ENCODE measurements at places on chromosomes 11 and 22.
A peak's percentile ranks its signal among the peaks of the same experiment; 100 is the strongest.

DNA sequence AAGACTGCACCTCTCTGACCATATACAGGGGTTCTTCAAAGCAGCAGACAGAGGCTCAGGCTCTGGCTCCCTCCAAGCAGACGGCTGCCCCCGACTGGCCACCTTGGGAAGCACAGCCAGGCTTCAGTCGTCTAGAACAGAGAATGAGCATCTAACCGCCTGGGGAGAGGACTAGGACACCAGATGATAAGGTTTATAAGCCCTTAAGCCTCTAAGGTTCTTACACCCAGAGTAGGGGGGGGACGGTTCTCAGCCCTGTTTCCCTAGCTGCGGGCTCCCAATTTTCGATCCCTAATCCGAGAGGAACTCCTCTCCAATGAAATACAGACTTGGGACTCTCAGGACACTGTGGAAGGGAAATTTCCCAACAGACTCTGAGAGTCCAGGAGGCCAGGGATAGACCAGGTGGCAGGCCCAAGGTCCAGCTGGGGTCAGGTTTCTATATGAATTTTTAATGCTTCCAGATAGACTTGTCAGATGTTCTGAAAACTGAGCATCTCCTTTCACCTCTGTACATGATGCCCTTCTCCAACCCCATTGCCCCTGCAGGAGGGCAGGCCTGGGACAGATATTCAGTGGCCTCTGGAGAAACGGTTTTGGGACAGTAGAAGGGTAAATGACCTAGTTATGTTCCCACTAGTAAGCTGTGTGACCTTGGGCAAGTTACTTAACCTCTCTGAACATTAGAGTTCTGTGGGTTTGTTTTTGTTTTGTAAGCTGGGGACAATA lies 20.2 kb downstream of the RTN4RL2 start:
- no peak for DNase-seq

DNA sequence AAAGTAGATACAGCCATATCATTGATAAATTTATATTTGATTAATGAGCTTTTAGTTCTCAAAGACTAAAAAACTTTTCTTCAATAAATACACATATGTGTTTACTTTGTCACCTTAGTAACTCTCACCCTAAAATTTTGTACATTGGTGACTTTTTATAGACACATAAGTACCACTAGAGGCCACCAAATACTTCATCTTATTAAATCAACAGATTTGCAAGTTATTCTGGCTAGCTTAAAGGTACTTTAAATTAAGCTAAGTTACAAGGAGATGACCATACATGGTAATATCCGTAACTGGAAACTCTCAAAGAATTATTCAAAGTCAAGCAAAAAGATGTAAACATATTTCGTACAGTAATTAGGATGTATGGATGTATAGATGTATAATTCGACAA lies 112.2 kb downstream of the SBF2 start:
- peak; percentile 51 for DNase-seq

GRCh38 chr11:69788956-69789355 lies 13.8 kb upstream of the FGF4 start:
- no peak for DNase-seq

DNA sequence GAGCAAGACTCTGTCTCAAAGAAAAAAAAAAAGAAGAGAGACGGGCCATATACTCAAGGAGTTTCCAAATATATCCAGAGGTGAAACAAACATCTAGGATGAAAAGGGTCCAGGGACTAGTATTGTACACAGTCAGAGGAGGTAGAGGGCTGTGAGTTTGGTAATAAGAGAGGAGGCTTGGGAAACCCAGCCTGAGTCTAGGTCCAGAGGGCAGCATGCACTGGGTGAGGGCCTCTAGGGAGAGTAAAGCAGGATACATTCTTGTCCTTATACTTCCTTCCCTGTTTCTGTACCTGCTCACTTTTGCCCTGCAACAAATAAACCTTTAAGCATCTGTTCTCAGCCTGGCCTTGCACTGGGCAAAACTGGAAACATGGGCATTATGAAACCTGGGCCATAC lies 31.5 kb downstream of the STIM1 start:
- no peak for DNase-seq

- no peak for DNase-seq
Observed at GRCh38 chr11:35927682-35928081, 16.2 kb upstream of the LDLRAD3 start.

DNA sequence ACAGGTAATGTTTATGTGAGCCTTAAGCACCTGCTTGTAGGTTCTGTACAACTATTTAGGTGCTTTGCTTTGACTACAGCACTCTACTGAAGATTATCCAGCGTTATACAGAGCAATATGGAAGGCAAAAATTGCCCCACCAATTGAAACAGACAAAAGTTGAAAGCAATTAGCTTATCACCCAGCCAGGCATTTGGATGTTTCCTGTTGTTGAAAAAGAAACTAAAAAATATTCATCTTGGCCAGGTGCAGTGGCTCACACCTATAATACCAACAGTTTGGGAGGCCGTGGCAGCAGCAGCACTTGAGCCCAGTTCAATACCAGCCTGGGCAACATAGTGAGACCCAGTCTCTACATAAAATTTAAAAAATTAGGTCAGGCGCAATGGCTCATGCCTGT lies 18.5 kb downstream of the ATL3 start:
- no peak for DNase-seq

DNA sequence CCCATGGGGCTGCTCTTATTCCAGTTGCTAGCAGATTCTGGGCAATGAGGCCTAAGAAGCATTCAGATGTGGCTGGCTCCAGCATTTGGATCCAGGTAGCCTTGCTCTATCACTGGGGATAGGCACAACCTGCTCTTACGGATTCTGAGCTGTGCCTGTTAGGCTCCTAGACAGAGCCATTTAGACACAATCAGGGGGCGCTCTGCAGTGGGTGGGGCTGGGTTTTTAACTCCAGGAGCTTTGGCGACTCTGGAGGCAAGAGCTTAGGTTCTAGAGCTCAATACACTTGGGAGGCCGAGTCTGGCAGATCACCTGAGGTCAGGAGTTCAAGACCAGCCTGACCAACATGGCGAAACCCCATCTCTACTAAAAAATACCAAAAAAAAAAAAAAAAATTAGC lies 32.0 kb downstream of the KCNC1 start:
- no peak for DNase-seq

DNA sequence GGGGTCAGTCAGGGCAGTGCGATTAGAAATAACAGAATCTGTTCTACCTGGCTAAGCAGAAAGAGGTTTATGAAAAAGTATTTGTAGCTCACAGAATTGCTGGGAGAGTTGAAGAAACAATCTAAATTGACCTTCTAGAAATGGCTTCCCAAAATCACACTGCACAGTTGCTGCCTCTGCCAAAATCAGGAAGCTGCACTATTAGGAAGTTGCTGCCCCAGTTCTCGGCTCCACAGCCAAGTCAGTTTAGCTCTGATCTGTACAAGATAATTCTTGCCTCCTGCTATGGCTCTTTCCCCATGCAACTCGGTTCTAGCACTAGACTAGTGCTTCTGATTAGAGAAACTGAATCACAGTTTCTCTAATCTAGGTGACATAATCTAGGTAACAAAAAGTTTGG lies 16.0 kb upstream of the CCDC90B start:
- DNase-seq, result no peak

- no peak for DNase-seq
Observed at GRCh38 chr22:49534386-49534785, 293.3 kb downstream of the BRD1 start.

- DNase-seq, result no peak
Observed at GRCh38 chr11:77195071-77195755, 67.2 kb downstream of the MYO7A start.

DNA sequence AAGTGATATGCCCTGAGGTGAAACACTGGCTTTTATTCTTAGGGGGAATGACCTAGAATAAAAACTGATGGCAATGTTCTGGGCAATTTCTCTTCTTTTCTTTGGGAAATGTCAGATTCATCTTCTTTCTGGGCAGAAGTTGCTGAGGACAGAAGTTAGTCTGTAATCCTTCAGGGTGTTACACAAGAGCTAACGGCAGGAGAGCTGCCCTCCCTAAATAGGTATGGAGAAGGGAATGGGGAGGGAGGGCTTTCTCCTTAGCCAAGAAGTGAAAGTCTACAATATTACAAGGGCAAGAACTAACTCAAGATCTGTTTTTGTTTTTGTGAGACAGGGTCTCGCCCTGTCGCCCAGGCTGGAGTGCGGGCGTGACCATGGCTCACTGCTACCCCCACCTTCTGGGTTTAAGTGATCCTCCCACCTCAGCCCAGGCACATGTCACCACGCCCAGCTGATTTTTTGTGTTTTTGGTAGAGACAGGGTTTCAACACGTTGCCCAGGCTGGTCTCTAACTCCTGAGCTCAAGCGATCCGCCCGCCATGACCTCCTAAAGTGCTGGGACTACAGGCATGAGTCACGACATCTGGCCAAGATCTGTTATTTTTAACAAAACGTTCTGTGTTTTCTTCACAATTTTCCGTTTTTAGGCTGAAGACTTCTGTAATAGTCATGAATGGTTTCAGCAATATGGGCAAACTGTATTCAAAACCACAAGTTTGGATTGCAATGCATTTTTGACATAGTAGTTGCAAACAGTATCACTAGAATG lies 7.2 kb downstream of the PIWIL4 start:
- DNase-seq, result no peak

GRCh38 chr11:79097246-79097875 lies 343.5 kb downstream of the TENM4 start:
- no peak for DNase-seq

- DNase-seq, result no peak
Observed at GRCh38 chr11:1702506-1702905, 5.5 kb downstream of the KRTAP5-6 start.

- peak; percentile 18 for DNase-seq
Observed at GRCh38 chr11:67584205-67584880, 731 bp downstream of the GSTP1 start.

DNA sequence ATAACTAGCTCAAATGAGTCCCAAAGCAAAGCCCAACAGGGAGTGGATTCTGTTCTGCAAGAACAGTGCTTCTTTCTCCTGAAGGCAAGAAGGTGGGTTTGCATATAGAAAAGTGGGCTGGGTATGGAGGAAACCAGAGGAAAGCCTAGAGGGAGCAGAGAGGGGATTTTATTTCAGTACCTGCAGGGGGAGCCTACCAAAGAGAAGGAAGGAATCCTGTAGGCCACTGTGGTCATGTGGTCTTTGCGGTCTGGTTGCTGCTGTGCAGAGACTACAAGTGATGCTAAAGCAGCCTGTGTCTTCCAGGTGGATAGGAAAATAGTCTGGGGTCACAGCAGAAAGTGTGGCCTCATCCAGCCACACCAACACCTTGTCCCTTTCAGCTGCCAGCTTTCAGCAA lies 33.2 kb upstream of the ZBTB16 start:
- DNase-seq, result no peak

DNA sequence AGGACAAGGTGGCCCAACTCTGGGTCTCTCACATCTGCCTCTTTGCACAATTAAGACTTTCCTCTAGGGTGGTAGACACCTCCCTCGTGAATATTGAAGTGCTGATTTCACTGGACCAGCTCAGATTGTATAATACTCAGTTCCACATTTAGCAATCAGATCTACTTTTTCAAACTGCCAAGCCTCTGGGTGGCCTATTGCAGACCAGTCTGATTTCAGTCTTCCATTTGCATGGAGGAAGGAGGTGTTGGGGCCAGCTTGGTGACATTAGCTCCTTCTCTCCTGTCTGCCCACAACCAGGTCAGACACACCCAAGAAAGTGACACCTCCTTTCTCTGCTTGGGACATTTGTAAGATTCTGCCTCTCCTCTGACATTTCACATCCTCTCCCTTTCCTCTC lies 78.2 kb downstream of the PPFIBP2 start:
- DNase-seq, result no peak

DNA sequence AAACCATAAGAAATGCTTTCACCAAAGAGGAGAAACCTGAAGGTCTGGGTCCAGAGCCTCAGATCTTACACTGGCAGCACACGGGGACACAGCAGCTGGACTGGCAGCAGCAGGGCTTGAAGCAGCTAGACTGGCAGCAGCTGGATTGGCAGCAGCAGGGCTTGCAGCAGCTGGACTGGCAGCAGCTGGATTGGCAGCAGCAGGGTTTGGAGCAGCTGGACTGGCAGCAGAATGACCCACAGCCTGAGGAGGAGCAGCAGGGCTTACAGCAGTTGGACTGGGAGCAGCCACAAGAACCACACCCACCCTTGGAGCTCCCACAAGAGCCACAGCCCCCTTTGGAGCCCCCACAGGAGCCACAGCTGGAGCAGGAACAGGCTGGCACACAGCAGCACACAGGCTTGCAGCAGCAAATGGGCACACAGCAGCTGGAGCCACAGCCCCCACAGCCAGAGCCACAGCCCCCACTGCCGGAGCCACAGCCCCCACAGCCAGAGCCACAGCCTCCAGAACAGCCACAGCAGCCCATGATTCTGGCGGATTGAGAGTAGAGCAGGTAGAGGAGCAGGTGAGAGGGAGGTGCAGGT lies at the start of gene KRTAP5-11:
Gene KRTAP5-11 (minus strand): TSS at position 567 of the 587 bp plus-strand sequence. CDS start 38 bp downstream, at position 529.
- DNase-seq, result no peak

DNA sequence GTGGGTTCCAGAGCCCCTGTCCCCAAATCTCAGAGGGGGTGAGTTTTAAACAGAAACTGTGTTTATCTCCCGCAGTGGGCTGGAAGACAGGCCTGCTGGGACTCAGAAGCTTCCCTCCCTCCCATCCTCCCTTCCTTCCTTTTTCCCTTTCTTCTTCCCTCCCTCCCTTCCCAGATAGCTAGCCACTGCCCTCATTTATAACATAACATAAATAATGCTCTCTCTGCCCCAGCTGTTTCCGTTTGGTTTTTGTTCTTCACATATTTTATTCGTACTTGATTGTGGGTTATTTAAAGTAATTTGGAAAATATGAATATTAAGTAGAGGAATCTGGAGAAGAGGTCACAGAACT lies 140.9 kb downstream of the TEAD1 start:
- no peak for DNase-seq

GRCh38 chr11:90822996-90823395 lies 600.1 kb upstream of the CHORDC1 start:
- no peak for DNase-seq

DNA sequence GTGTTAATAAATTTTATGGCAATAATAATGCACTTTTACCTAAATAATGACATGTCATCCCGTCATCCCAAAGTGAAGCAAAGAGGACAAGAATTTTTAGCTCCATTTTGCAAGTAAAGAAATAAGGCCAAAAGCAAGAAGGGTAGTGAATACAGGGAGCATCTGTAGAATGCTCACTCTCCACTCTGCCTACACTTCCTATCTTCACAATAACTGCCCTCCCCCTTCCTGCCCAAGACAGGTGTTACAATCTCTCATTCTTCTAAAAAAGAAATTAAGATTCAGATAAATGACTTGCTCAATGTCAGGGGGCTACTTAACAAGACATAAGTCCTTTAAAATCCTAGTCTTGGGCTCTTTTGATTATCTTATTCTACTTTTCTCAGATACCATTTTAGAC lies 8.9 kb downstream of the RDX start:
- DNase-seq, result no peak

Measured in SW 1271 (cell line).